Tibial nerve (tissue), 4 donors: ENCODE measurements at places on chromosomes 16 and 17. TPM values are rescaled to one million over a fixed set of nuclear protein-coding genes. Genes with fewer than 3 reads are reported as not detected.

The DNAH9 gene
- total RNA-seq, result 1.7 TPM

The DHODH gene
- total RNA-seq, result 8.2 TPM

The CCL5 gene
- 1.4 TPM for total RNA-seq

The TMEM235 gene
- total RNA-seq, result not detected

The MILR1 gene
- total RNA-seq, result 6.1 TPM

The P2RX1 gene
- total RNA-seq, result 3.9 TPM

The SMTNL2 gene
- 6.3 TPM for total RNA-seq

The KRT16 gene
- not detected for total RNA-seq

The TEX19 gene
- total RNA-seq, result not detected

The SLFN11 gene
- 55.8 TPM for total RNA-seq

The CHST4 gene
- total RNA-seq, result not detected

DNA sequence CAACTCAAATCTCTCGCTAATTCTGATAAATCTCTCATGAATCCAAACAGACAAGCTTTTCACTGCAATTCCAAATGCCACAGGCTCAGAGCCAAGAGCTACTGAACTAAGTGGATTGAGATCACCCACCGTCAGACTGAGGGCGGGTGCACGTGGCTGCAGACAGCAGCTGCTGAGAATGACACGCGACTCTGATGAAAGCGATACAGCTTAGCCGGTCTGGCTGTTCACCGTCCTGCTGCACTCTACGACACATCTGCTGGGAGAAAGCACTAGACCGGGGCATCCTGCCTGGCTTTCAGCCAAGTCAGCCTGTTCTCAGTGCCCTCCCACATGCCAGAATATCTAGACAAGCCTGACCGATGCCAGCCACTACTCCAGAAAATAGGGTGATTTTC is 42.6 kb downstream of the KLHDC4 start:
- peak; percentile 66 for DNase-seq

- no peak for DNase-seq
These were observed 3.5 kb upstream of the RAB37 start for GRCh38 chr17:74733365-74734122.

DNA sequence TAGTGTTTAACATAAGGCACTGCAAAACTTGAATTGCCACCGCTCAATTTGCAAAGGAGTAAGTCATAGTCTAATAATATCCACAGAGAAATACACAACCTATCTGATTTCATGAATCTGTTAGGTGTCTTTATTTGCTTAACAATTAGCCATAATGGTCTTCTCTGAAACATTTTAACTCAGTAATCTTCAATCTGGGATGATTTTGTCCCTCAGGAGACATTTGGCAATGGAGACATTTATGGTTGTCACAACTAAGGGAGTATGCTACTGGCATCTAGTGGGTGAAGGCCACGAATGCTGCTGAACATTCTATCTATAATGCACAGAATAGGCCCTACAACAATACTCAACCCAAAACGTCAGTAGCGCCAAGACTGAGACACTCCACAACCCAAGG is 4.3 kb downstream of the UBE2G1 start:
- DNase-seq, result no peak

GRCh38 chr17:75834279-75834920 is 9.8 kb downstream of the UNC13D start:
- no peak for DNase-seq

DNA sequence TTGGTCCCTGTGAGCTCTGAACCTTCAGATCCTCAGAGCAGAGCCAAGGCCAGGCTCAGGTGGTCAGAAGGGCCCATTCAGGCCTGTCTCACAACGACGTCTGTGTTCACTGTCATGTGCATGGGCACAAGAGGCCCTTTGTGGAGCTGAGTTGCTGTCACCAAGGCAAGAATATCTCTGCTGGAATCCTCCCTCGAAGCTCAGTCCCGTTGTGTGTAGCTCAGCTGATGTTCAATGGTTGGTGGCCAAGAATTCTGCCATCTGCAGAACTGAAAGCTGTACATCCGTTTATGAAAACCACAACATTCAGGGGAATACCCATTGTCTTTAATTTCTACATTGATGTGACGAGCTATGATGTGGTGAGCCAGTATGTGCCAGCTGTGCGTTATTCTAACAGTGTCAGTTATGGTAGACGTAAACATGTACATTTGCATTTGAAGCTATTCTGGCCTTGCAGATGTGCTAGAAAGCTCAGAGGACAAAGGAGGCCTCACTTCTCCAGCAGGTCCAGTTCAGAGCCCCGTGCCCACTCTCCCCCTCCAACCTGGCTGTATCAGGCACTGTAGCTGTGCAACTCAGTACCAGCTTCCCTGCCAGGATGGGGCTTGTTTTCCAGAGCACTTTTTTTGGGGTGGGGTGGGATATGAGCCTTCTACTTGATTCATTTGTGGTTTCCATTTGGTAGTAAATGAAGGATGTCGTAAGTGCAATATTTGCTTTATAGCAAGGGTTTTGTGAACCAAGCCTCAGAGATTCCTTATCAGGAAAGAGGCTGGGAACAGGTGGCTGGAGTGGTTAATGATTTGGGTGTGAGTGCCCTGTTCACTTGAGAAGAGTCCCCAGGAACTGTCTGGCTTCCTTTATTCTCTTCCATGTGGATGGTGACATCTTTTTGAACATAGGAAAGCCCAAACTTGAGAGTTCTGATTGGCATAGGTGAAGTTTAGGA is 56.1 kb downstream of the B9D1 start:
- DNase-seq, result no peak

GRCh38 chr16:1781254-1781653 is 1.1 kb downstream of the SPSB3 start:
- no peak for DNase-seq

DNA sequence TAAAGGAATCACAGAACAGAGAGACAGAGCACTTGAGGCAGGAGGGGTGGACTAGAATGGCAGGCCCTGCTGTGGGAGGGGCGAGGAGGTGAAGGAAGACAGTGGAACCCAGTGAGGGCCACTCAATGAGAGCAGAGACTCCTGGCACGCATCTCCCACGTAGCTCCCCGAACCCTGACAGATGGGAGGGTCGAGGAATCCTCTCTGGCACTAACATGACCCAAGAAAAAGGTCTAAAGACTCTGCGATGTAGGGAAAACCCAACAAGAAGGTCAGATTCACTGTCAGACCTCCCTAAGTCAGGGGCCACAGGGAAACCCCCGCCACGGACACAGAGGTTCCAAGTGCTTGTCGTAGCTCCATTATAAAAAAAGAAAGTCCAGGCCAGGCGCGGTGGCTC is 15.0 kb downstream of the ZDHHC7 start:
- DNase-seq, result no peak

DNA sequence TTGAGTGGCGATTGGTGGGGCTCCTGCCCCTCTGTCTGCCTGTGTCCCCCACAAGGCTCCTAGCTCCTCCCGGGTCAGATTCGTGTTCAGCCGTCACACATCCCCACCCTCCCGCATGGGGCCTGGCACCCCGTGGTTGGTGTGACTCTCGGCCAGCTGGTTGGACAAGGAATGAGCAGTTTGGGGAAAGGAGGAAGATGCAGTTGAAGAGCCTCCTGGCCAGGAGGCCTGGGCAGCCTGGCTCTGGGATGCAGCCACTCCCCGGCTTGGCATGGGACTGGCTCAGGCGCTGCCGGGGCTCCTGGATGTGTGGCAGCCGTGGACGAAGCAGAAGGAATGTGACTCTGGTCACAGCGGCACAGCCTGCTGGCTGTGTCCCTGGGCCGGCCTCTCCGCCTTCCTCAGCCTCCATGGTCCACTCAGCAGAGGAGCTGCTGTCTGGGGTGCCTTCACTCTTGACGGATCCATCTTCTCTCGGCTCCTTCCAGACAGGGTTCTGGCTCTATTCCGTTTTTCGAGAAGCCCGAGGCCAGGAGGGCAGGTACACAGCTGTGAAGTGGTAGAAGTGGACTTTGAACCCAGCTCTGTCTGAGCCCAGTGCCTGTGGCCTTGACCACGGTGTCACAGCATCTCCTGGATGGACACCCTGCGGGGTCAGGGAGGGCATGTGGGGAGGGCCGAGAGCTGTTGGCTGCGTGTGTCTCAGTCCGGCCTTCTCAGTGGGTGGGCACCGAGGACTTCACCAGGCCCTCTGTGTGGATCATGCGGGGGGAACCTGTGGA is 2.1 kb downstream of the TRAF7 start:
- no peak for DNase-seq

GRCh38 chr16:17368446-17368845 is 102.3 kb downstream of the XYLT1 start:
- no peak for DNase-seq

- DNase-seq, result no peak
These were observed 31.3 kb downstream of the CD300LB start for GRCh38 chr17:74499992-74500391.

DNA sequence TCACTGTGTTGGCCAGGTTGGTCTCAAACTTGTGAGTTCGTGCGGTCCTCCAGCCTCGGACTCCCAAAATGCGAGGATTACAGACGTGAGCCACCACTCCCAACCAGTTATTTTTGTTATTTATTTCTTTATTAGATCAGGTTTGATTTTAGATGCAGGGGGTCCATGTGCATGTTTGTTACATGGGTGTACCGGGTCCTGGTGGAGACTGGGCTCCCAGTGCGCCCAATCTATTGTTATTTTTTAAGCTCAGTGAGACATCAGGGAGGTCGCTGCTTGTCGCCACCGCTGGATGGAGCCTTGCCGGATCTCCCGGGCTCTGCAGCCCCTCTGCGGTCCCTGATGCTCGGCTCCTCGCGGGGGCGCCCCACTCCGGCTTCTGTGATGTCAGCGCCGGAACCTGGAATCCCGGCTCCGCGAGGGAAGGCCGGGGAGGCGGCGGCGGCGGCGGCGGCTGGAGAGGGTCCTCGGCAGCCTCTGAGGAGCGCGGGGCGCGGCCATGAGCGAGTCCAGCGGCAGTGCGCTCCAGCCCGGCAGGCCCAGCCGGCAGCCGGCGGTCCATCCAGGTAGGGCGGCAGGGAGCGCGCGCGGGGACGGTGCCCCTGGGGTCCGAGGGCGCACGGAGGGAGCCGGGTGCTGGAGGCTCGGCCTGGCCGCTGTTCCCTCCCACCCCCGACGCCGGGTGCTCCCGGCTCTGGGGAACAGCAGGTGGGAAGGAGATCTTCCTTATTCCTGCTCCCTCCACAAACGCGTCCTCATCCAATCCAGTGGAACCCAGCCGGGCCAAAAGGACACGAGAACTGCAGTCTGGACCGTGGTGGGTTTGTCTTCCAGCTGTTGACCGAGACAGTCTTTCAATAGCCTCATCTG is at the start of gene TMC7:
Gene TMC7 (plus strand): TSS at position 370 of the 870 bp plus-strand sequence. CDS start 130 bp downstream, at position 500.
- peak; percentile 32 for DNase-seq

GRCh38 chr17:61251939-61252865 is 147.4 kb upstream of the TBX2 start:
- peak; percentile 97 for DNase-seq

- DNase-seq, result no peak
These were observed 105.1 kb downstream of the SDK2 start for GRCh38 chr17:73539166-73539565.

GRCh38 chr17:1720856-1721386 is 3.6 kb upstream of the WDR81 start:
- peak; percentile 78 for DNase-seq

DNA sequence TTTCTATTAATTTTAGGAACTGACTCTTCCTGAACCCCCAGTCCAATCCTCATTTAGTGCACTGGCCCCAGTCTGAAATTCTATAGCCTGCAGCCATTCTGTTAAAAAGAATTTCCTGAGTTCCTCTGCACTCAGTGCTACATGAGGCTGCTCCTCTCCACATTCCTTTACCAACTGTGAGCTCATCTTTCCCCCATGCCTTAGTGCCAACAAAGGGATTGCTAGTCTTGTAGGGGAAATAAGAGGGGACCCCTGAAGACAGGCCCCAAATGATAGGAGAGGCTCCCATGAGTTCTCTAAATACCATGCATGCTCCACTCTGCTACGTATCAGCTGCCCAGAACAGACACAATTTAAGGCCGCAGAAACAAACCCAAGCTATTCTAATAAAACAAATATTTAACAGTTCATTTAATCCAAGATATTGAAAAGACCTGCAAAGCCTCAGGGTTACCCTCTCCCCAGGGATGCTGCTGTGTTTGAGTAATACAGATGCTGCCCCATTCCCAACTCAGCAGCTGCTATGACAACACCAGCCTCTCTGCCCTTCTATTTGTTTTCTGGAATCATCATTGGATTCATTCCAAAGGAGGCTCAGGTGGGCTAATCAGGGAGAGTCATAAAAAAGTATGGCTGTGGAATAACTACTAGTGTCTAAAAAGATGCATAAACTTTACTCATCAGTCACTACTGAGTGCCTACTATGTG is 228.5 kb downstream of the TOX3 start:
- DNase-seq, result no peak

GRCh38 chr17:260031-260791 is 78.8 kb upstream of the DOC2B start:
- no peak for DNase-seq

- no peak for DNase-seq
These were observed 38.8 kb downstream of the MRC2 start for GRCh38 chr17:62666061-62666800.

DNA sequence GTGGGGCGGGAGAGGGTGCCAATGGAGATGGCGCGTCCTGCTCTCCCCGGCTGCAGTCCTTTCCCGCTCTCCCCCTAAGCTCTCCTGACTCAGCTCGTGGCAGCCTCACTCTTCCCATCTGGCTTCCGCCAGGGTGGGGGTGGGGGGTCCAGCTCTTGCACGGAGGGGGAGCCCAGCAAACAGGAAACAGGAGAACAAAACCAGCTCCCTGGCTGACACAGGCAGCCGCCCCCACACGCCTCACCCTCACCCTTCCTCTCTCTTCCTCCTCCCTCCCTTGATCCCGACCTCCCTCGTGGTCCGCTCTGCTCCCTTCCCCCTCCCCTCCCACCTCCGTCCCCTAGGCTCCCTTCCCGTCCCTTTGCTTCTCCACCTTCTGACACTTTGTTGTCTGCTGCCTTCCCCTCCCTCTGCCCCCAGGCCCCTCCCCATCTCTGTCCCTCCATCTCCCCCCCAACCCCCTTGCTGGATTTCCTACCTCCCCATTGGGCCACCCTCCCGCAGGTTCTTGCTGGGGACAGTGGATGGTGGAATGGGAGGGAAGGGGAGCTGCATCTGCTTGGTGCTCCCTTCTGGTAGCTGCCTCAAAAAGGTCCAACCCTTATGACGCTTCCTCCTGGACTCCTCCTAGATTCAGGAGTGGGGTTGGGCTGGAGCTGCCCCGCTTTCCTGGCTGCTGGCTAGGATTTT is 23.7 kb downstream of the ARHGAP23 start:
- DNase-seq, result no peak

- no peak for DNase-seq
These were observed 8.2 kb upstream of the SALL1 start for GRCh38 chr16:51159296-51159695.

GRCh38 chr17:80803451-80804428 is 187.9 kb upstream of the CHMP6 start:
- no peak for DNase-seq

GRCh38 chr17:64075913-64076312 is 54.0 kb downstream of the ERN1 start:
- no peak for DNase-seq

- no peak for DNase-seq
These were observed 28.7 kb upstream of the ABCA6 start for GRCh38 chr17:69170377-69170776.

GRCh38 chr17:31413874-31414549 is 22.5 kb downstream of the RAB11FIP4 start:
- DNase-seq, result no peak

DNA sequence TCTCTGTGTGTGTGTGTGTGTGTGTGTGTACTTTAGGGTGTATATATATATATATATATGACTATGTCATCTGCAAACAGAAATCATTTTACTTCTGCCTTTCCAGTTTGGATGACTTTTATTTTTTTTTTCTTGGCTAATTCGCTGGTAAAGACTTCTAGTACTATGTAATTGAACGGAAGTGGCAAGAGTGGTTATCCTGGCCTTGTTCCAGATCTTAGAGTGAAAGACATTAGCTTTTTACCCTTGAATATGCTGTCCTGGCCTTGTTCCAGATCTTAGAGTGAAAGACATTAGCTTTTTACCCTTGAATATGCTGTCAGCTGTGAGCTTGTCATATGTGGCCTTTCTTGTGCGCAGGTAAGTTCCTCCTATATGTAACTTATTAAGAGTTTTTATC is 72.7 kb upstream of the MYOCD start:
- DNase-seq, result no peak
